K562 (cell line): ENCODE measurements at places on chromosomes 7 and 10.
A peak's percentile ranks its signal among the peaks of the same experiment; 100 is the strongest.

- DNase-seq: no peak
Measured at GRCh38 chr10:10530313-10530712, 487.4 kb upstream of the CELF2 start.

DNA sequence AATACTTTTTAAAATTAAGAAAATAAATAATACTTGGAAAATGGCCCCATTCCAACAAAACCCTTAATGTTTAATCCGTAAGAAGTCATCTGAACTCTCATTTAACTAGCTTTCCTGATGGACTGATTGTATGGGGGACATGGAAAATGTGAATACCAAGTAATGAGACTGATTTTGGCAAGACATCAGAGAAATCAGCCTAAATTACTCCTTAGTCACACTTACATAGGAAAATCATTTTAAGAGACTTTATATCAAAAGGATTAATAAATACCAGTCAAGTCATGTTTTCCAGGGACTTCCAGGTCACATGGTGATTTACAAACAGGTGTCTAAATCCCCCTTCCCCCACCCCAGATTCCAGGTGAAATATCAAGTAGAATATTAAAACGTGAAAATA lies 58.2 kb downstream of the GRM8 start:
- DNase-seq: no peak

DNA sequence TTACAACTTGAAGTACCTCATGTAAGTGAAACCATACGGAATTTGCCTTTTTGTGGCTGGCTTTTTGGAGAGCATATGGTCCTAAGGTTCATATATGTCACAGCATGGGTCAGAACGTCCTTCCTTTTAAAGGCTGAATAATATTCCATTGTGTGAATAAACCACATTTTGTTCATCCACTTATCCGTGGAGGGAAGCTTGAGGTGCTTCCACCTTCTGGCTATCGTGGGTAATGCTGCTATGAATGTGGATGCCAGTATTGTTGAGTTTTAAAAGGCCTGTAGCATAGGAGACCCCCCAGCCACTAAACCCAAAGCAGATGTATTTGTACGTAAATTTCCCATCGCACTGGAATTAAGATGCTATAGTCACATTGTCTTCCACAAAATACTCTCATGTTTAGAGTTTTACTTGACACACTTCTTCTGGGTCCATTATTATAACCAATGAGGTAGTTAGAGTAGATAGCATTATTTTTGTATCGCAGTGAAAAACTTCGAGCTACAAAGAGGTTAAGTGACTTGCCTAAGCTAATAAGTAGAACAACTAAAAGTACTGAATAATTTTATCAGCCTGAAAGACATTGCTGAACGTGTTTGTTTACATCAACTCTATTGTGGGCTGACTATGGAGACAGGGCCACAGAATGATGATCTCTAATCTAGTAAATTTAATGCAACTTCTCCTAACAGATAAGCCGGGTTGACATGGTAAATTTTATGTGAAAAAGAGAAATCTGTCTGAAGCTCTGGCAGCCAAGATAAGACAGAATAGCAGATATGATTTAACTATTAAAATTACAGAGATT lies 183.0 kb upstream of the CTBP2 start:
- peak; percentile 15 for DNase-seq

DNA sequence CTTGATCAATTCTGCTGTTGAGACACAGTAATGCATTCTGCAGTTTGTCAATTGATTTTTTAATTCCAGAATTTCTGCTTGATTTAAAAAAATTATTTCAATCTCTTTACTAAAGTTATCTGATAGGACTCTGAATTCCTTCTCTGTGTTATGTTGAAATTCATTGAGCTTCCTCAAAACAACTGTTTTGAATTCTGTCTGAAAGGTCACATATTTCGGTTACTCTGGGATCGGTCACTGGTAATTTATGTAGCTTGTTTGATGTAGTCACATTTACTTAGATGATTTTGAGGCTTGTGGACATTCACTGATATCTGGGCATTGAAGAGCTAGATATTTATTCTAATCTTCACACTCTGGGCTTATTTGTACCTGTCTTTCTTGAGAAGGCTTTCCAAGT lies 67.2 kb upstream of the NME8 start:
- DNase-seq: no peak

GRCh38 chr10:58457761-58458616 lies 54.7 kb upstream of the BICC1 start:
- no peak for DNase-seq

GRCh38 chr7:64206903-64207302 lies at the start of gene ZNF735:
Gene ZNF735, plus strand, starts transcription at chr7:64207203. Its CDS starts 0 bp downstream, at chr7:64207203.
- no peak for DNase-seq

GRCh38 chr7:70788276-70788675 lies 343.7 kb upstream of the GALNT17 start:
- DNase-seq: no peak
